Activated CD4-positive, alpha-beta memory T cell treated with anti-CD3 and anti-CD28 coated beads for 36 hours (primary cell): ENCODE measurements at places on chromosomes 4 and X.

- no peak for DNase-seq
Observed at GRCh38 chr4:75412746-75413145, 101.5 kb downstream of the RCHY1 start.

GRCh38 chrX:48476919-48477318, 920 bp downstream of the FTSJ1 start:
- no peak for DNase-seq

DNA sequence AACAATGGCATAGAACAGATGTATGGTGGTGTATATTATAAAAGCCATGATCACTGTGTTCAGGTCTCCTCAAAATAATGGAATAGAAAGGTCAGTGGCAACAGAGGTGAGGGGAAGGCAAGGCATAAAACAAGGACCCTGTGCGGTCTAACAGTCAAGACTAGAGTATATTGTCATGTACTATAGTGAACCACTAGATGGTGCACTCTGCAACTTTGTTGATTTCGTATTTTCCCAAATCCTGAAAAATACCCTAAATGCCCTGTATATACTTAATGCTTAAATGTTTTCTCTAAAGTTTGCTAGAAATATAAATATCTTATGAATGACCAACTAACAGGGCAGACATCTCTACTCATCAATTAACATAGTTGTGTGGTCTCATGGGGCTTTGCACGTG, 453.0 kb downstream of the PCDH11X start:
- no peak for DNase-seq

GRCh38 chr4:40140196-40140595, 56.6 kb upstream of the RHOH start:
- DNase-seq, result no peak

DNA sequence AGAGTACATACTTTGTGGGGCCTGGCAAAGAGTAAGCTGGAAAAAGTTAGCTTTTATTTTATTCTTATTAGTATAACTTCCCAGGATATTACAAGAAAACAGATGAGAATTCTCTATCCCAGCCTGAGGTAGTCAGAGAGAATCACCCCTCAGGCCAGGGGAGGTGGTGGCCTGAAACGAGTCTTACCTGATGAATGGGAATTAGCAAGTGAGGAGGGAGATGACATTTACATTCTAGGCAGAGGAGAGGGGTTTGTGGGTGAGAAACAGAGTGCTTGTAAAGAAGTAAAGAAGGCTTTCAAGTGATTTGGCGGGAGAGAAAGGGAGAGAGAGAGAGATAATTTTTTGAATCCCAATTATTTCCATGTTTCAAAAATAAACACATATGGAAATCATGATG, 39.3 kb upstream of the PDK3 start:
- DNase-seq, result no peak

DNA sequence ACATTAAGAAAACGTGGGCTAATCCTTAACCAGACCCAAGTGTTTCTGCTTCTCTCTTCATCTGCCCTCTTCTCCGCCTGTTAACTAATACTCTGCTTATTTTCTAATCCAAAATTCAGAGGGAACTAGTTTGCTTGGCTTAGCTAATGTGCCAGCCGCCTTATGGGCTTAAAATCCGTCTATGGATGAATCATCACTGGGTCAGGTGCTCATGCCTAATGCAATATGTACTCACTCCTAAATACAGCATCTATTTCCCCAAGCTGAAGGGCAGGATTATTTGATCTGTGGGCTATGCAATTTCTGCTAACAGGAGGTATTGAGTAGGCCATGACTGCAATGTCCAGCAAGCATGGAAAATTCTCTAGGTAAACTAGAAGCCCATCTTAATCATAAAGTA, 12.4 kb downstream of the DYNLT3 start:
- no peak for DNase-seq

GRCh38 chr4:87478732-87479250, 50.4 kb downstream of the SPARCL1 start:
- DNase-seq, result no peak

DNA sequence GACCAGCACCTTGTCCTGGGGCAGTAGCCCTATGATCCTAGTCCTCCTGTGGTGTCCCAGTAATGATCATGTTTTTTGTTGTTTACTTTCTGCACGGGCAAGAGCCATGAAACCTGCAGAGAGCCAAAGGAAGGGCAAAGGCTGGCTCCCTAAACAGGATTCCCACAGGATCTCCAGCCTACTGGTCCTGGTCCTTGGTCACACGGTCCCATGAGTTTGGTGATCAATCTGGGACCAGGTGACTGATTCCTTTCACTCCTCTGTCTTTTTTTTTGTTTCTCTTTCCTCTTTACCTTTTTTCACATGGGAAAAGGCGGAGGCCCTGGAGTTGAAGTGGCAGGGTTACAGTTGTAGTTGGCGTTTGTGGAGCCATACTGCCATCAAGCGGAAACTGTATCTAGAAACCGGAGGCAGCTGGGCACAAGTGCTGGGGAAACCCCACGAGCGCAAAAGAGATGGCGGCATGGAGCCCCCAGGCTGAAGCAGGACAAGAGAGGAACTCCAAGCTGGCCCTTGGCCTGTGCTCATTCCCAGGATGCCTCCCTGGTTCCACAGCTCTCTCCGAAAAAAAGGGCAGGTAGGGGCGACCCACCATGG, 34.6 kb downstream of the NBDY start:
- DNase-seq, result peak; percentile 60
